EH (cell line): ENCODE measurements at places on chromosomes 5 and 9.
A peak's percentile ranks its signal among the peaks of the same experiment; 100 is the strongest.

DNA sequence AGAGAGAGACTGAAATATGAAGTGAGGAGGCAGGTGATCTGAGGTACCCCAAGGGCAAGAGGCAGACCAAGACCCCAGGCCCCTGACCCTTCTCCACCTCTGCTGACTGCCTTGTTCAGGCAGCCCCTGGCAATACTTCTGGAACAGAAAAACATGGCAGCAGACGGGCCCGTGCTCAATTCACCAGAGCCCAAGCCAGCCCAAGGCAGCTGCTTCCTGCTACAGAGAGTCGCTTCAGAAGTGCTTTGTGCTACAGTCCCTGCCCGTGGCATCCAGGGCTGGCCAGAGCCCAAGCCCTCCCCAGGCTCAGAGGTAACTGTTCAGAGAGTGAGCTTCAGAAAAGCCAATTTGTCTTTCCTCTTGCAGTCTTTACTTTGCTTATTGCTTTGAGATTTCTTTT, 151.4 kb upstream of the FSTL4 start:
- DNase-seq = no peak

DNA sequence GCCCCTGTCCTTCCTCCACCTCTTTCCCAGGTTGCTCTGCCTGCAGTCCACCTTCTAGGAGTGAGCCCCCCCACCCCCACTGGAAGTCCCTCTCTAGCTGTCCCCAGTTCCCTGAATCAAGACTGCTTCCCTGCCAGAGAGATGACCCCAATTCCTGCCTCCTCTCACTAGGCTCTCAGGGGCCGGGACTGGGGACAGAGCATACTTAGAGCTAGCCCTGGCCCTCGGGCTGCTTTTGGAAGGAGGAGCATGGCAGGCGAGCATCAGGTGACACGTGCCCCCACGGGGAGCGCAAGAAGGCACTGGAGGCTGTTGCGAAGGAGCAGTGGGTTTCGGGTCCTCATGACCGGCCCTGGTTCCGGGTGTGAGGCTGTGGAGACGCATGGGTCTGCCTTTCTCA, 9.7 kb downstream of the TRAF2 start:
- DNase-seq = no peak

DNA sequence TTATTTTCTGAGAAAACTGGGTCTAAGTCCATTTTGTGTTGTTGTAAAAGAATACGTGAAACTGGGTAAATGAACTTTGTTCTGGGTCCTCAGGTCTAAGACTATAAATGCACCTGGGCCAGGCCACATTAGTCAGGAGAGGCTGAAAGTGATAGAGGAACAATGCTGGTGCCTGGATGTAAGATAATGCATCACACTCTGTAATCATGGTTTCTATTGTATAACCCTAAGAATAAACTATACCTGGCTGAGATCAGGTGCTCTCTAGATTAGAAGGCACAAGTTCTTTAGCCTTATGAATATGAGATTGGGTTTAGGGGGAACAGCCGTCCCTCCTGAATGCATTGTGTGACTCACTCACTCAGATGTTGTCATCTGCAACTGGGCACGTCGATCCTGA, 675.5 kb downstream of the HTR1A start:
- no peak for DNase-seq

DNA sequence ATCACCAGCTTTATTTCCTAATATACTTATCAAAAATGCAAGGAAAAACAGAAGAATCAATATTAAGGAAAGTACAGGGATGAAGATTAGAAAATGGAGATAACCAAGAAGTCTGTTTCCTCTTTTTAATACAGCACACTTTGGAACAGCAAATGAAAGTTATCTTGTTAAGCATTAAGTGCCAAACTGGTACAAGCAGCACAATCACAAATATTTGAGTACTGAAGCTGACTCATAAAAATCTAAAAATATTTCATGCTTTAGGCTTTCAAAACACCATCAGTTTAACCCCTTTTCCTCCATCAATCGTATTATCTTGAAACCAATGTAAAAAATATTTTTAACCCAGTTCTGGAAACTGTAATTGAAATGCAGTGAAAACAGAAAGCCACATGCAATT, 2.7 kb downstream of the FBXW11 start:
- DNase-seq = peak; percentile 54

- DNase-seq = peak; percentile 16
Observed at GRCh38 chr9:136138566-136138965, 19.9 kb upstream of the TMEM250 start.

DNA sequence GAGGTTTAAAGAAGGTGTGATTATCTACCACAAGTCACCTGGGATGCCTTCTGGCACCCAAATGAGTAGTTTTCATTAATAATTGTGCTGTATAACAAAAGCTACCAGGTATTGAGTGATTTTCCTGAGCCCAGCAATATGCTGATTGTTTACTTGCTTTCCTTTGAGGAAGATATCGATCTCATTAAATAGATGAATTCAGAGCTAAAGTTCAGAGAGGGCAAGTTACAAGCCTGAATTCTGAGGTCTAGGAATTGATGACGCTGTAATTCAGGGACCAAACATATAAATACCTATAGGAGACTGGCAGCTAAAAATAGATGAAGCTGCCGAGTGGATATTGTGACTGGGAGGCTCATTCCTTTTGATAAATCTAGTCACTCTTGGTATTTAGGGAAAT, 1.1 kb downstream of the ERCC6L2 start:
- DNase-seq = peak; percentile 23

DNA sequence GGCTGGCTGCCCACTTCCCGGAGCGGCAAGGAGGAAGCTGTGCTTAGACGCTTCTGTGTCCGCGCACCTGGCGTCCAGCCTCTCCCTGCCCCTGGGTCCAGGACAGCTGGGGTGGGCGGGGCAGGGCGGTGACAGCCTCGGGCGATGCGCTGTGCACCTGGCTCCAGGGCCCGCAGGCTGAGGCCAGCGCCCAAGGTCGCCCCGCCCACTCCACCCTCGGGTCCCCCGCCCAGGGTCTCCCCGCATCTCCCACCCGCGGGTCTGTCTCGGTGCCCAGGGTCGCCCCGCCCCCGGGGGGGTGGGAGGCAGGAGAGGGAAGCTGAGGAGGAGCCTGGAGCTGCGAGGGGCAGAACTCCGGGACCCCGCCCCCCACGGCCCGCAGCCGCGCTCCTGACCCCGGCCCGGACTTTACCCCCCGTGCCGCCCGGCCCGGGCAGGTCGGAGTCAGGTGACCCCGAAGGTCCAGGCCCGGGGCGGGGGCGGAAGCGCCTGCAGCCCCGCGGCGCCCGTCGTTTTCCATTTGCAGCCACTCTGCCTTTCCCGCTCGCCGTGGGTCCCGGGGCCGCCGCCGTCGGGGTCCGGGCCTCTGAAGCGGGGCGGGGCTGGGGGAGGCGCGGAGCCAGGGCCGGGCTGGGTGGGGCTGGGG, at the start of gene ENTPD8:
Gene ENTPD8, minus strand, starts transcription at position 69 of the 646 bp plus-strand sequence. CDS start 3,072 bp downstream, outside the sequence.
- no peak for DNase-seq

- DNase-seq = peak; percentile 76
Observed at GRCh38 chr9:101311758-101312420, 72.9 kb downstream of the BAAT start.
